Activated CD8-positive, alpha-beta memory T cell treated with anti-CD3 and anti-CD28 coated beads, Interleukin-2, amount 10 ng/mL, durations not matched to agents 7 days and 5 days (primary cell): ENCODE measurements at places on chromosomes 5 and 9.

DNA sequence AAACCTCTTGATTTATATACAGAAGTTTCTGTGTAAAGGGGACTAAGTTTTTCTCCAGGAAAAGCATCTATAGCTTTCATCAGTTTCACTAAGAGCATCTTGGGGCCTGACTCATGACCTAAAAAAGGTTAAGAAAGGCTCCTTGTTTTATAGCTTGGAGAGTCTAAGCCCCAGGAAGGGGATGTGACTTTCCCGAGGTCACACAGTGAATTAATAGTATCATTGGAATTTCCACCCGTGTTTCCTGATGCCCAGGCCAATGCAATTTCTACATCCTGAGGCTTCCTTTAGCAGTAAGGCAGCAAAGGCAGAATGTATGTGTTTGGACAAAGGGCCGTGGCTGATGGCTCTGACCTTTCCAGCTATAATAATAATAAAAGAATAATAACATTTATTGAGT lies 8.6 kb downstream of the MORN5 start:
- DNase-seq, result no peak

DNA sequence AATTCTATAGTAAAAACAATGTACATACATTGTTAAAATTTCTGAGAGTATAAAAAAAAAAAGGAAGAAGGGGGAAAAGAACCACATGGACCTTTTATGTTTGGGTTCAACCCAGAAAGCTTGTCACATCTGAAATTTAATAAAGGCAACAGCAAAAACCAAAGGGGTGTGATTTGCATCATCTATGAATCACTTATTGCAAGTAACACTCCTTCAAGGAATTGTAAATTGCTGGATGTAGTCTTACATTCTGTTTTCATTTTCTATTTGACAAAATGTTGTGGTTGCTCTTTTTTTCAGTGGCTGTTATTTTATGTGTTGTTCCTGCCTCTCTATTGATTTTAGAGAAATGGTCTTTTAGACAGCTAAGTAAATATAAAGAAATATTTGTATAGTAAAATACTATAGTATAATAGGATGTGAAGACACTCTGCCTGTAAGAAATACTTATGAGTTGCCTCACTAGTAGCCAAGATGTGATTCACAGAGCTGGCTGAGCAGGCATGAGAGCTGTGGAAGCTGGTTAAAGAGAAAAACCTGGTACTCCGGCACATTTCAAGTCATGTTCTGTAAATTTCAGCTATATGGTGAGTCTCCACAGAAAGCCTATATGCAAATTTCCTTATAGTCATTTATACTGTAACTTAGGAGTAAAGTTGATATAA lies 131.1 kb upstream of the CNTLN start:
- no peaks in the 10 kb centered on the region for H3K4me1 ChIP-seq
- no peak for DNase-seq
- no peak overlapping the region for H3K27ac ChIP-seq
- no peaks in the 10 kb centered on the region for H3K27me3 ChIP-seq

DNA sequence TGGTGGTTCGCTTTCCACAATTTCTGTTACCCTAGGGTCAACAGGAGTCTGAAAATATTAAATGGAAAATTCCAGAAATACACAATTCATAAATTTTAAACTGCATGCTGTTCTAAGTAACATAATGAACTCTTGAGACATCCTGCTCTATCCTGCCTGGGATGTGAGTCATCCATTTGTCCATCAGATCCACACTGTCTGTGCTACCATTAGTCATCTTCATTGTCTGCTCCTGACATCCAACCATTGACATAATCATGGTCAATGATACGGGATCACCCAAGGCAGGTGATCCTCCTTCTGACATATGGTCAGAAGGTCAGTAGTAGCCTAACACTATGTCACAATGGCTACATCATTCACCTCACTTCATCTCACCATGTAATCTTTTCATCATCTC lies 276.7 kb upstream of the KIF2A start:
- DNase-seq, result no peak
- no peaks in the 10 kb centered on the region for H3K36me3 ChIP-seq
- H3K4me3 ChIP-seq, result no peak overlapping the region
- no peaks in the 10 kb centered on the region for H3K4me1 ChIP-seq

DNA sequence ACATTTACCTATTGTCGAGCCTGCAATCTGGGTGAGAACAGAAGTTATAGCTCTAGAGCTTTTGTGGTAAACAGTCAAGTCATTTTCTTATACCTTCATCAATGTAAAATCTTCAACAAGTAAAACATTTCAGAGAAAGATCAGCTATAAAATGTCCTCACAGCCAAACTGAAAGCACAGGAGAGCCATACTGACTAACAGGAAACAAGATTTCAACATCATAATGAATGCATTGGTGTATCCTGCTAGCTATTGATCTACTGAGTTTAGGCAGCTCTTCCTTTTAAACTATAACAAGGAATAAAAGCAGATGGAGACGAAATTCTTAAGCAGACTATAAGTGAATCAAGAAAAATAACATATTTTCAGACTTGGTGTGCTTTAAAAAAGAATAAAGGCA lies 1522.9 kb upstream of the WWC1 start:
- no peak for DNase-seq
- no peaks in the 10 kb centered on the region for H3K36me3 ChIP-seq
- H3K4me1 ChIP-seq, result no peaks in the 10 kb centered on the region
- no peaks in the 10 kb centered on the region for H3K27me3 ChIP-seq
- no peak overlapping the region for H3K4me3 ChIP-seq

DNA sequence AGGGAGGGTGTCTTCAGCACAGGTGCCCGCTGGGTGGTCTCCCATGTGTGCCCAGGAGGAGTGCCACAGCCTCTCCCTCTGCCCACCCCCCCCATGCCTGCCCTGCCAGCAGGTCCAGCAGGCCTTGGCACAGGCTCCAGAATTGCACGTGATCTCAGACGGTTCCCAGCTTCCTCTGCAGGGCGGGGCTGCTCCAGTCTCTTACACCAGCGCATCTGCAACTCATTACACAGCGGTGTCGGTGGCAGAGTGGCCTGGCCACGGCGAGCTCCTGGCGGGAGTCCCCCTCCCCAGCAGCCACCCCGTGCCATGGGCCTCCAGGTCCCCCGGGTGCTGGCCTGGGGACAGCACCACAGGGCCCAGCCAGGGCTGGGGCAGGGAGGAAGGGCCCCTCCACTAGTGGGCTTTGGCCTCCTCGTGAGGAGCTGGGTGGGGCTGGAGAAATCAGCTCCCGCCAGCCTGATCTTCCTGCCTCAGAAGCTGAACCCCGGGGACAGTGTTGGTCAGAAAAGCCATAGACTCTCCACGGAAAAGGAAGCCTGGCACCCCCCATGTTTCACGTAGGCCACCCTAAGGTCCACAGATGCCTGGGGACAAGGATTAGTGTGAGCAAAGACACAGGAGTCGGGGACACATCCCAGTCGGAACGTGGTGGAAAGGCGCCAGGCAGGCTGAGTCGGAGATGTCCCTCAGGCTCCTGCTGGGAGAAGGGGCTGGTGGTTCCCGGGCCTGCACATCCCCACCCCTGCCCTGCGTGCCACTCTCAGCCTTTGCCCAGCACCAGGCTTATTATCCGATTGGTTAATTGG lies 40.2 kb downstream of the RXRA start:
- H3K27ac ChIP-seq, result no peak overlapping the region
- no peak for DNase-seq
- H3K4me1 ChIP-seq, result no peaks in the 10 kb centered on the region
- no peaks in the 10 kb centered on the region for H3K27me3 ChIP-seq
